ENCODE measurements at places on chromosomes 13 and 19.

- DNase-seq = no peak
Observed at GRCh38 chr13:64591971-64592370, 2638.2 kb downstream of the PCDH9 start.

DNA sequence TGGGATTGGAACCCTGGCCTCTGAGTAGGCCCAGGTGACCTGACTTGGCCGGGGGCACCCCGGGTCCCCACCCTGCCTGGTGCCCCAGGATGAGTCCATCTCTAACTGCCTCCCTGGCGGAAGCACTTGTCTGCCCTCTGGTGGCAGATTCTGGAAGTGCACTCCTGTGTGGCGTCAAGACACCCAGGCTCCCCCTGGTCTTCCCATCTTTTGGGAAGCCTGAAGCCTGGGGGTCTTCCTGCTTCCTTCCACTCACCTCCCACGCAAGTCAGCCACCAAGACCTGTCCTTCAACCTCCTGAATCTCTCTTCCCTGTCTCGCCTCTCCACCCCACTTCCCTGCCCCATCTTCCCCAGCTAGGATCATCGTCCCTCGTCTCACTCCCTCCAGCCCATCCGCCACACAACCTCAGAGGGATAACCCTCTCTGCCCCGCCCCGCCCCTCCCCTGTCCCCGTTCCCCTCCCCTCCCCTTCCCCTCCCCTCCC lies 7.4 kb downstream of the RABAC1 start:
- peak; percentile 94 for DNase-seq

- DNase-seq = no peak
Observed at GRCh38 chr13:50712881-50713280, 130.6 kb downstream of the DLEU7 start.

GRCh38 chr19:10352764-10353671 lies 13.6 kb upstream of the ICAM3 start:
- no peak for DNase-seq

GRCh38 chr19:35905178-35905727 lies 2.8 kb downstream of the TYROBP start:
- no peak for DNase-seq

- DNase-seq = no peak
Observed at GRCh38 chr19:31270897-31271296, 78.3 kb downstream of the TSHZ3 start.

GRCh38 chr19:4690361-4690760 lies 20.2 kb upstream of the MYDGF start:
- no peak for DNase-seq

DNA sequence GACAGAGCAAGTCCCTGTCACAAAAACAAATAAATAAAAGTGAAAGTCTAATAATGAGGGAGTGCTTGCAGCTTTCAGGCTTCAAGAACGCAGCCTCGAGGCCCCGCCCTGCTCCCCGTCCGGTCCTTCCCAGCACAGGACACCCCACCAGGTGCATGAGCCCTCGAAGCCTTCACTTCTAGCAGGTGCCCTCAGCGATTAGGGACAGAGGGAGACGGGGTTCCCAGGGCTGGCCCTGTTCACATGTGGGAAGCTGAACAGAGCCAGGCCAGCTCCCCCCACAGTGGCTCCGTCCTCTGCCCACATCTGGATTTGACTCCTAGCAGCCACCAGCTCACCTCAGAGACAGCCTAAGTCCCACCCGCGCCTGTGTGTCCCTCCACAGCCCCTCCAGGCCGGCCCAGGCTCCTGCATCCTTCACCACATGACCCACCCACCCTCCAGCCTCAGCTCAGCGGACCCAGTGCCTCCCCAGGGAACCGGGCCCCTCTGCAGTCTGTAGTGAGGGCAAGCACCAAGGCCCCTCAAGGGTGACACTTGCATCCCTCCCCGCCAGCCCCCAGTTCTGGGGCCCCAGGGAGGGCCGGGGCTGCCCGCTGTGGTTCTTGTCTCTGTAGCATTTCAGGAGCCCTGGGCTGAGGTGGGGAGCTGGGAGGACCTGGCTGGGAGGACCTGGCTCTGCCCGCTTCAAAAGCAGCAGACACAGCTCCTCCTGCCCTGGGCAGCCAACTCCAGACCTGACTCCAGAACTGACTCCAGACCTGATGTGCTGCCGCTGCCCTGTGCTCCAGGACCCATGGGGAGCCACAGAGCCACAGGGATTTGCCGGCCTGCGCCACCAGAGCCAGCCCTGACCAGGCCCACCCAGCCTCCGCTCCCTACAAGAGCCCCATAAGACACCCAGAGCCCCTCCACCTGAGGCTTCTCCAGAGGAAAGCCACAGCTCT lies 27.2 kb downstream of the GPX4 start:
- peak; percentile 62 for DNase-seq

DNA sequence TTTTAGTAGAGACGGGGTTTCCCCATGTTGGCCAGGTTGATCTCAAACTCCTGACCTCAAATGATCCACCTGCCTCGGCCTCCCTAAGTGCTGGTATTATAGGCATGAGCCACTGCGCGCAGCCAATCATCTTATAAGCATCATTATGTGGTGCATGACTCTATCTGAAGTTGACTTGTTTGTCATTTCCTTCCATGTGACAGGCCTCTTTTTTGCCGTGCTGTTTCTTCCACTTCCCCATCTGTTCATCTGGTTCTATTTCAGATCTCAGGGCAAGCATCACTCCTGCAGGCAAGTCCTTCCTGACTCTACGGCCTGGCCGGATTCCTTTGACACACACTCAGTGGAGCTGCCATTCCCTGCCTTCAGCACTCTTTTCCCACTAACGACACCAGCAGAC lies 15.2 kb downstream of the COL5A3 start:
- DNase-seq = no peak

- DNase-seq = no peak
Observed at GRCh38 chr19:2255982-2256685, at the start of gene JSRP1. Gene JSRP1 (minus strand): TSS chr19:2256417. CDS start chr19:2255314, 1,103 bp downstream.

GRCh38 chr13:74136084-74136658 lies 2.0 kb upstream of the KLF12 start:
- peak; percentile 57 for DNase-seq

DNA sequence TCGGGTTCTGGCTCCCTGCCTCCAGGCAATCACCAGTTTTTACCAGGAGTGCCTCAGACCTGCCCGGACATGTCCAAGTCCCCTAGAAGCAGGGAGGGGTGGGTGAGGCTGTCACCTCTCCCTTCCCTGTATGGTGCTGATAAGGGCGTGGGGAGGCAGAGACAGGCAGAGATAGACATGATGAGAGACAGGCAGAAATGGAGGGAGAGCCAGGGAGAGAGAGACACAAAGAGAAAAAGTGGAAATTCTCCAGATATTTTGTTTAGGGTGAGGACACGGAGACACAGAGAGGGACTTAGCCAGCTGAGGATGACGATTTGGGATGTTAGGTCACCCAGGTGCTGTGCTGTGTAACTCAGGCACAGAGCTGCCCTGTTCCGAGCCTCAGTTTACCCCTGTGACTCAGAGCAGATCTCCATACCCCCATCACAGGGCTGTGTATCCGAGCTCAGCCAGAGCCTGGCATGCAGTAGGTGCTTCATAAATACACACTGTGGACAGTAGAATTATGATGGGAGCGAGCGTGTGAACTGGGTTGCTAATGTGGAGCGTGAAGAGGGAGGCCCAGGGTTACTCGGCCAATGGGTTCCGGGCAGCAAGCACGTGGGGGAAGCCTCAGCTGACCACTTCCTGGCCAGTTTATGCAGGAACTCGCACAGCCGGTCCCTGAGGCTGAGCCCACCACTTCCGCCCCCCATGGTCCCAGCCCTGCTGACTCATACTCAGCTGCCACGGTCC lies 11.9 kb upstream of the GDF15 start:
- peak; percentile 32 for DNase-seq

- DNase-seq = no peak
Observed at GRCh38 chr19:47229676-47230053, 1.3 kb downstream of the BBC3 start.

Data from stimulated activated CD4-positive, alpha-beta T cell treated with anti-CD3 and anti-CD28 coated beads, Interleukin-2, amount 100 ng/mL, for 24 hours (primary cell).